Upper lobe of right lung (tissue), 1 donor: ENCODE measurements at places on chromosomes 6 and 20.

GRCh38 chr6:28371706-28372451, 22.1 kb downstream of the ZKSCAN3 start:
- H3K4me1 ChIP-seq, result no peaks in the 10 kb centered on the region
- no peak overlapping the region for H3K4me3 ChIP-seq
- DNase-seq, result no peak
- H3K27ac ChIP-seq, result no peak overlapping the region
- H3K27me3 ChIP-seq, result no peaks in the 10 kb centered on the region

DNA sequence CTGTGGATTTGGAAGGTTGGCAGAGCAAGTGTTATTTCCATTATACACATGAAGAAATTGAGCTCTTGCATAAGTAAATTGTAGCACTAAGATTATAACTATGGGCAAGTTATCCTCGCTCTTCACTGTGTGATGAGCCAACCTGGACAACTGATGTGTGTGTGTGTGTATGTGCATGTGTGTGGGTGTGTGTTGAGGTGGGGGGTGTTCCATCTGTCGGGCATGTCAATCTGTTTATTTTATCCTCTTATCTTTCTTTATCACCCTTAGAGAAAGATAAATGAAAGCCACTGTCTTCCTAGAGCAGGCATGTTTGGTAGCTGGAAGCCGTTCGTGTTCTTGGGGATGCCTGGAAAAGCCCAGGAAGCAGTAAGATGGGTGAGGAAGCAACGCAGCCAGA, 3.0 kb upstream of the DSP start:
- no peak overlapping the region for H3K27ac ChIP-seq
- no peak overlapping the region for H3K4me3 ChIP-seq
- peaks cover 56% of the 10 kb centered on the region for H3K27me3 ChIP-seq
- H3K36me3 ChIP-seq, result no peaks in the 10 kb centered on the region
- H3K4me1 ChIP-seq, result peaks cover 20% of the 10 kb centered on the region

DNA sequence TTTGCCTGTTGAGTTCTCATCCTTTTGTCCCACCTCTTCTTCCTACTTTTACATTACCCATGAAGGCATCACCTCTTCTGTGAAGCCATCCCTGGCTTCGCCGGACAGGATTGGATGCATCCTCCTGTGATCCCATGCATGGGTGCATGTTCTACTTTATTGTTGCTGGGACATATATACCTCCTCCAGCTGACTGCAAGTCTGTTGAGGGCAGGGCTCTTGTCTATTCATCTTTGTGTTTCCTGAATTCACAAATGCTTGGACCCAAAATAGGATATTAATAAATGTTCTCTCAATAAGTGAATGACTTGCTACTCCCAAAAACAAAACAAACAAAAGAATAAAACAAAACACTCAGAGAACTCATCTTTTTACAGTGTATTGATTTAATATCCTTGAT, 5.1 kb downstream of the MYB start:
- H3K4me3 ChIP-seq, result no peak overlapping the region
- H3K27me3 ChIP-seq, result peaks cover 38% of the 10 kb centered on the region
- H3K36me3 ChIP-seq, result no peaks in the 10 kb centered on the region
- DNase-seq, result no peak
- no peak overlapping the region for H3K27ac ChIP-seq

DNA sequence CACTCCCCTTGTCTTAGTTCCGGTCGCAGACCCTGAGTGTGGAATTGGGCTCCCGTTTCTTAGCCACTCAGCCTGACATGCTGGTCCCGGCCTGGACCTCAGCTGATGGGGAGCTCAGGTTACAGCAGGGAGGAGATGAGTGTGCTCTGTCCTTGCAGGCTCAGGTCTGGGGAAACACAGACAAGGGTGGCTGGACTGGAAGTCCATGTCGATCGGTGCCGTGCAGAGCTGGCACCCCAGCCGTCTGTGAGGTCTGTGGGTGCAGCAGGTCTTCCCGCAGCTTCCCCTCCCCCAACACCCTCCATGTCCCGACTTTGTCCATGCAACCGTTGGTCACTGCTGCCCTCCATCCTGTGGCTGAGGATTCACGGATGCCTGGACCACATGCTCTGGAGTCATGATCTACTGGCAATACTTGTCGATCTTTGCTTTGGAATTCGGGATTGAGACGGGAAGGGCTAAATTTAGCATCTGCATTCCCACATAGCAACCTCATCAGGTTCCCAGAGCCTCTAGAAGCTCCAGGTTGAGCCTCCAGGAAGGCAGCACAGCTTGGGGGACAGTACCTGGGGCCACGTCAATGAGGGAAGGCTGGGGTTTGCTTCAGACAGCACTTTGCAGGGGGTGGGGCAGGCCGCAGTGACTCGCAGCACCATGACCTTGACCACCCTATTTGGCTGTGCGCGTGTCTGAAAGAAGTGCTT, 118.8 kb downstream of the PSMB1 start:
- H3K27me3 ChIP-seq, result no peaks in the 10 kb centered on the region
- H3K27ac ChIP-seq, result no peak overlapping the region
- peaks cover 6% of the 10 kb centered on the region for H3K4me1 ChIP-seq
- DNase-seq, result no peak
- no peak overlapping the region for H3K4me3 ChIP-seq
- H3K36me3 ChIP-seq, result no peaks in the 10 kb centered on the region

DNA sequence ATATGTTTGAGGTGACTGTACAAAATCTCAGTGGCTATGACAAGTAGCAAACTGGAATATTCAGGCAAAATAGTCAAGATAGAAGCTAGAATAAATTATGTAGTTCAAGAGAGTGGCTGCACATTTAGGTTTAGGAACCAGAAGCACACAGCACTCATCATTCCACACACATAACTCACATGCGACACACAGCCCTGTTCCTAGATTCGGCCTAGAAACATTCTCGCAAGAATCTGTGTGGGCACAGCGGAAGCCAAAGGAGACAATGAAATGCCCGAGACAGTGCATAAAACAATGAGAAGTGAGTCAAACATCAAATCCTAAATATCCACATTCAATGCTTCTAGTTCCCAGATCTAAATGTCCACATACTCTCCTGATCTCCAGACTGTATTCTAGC, 9.5 kb upstream of the SUPT3H start:
- DNase-seq, result no peak
- no peak overlapping the region for H3K27ac ChIP-seq
- H3K4me3 ChIP-seq, result no peak overlapping the region
- H3K4me1 ChIP-seq, result no peaks in the 10 kb centered on the region

GRCh38 chr6:157962601-157963302, 18.9 kb upstream of the SYNJ2 start:
- H3K4me3 ChIP-seq, result no peak overlapping the region
- DNase-seq, result no peak
- H3K27me3 ChIP-seq, result no peaks in the 10 kb centered on the region
- no peaks in the 10 kb centered on the region for H3K4me1 ChIP-seq
- no peak overlapping the region for H3K27ac ChIP-seq
- H3K36me3 ChIP-seq, result no peaks in the 10 kb centered on the region

DNA sequence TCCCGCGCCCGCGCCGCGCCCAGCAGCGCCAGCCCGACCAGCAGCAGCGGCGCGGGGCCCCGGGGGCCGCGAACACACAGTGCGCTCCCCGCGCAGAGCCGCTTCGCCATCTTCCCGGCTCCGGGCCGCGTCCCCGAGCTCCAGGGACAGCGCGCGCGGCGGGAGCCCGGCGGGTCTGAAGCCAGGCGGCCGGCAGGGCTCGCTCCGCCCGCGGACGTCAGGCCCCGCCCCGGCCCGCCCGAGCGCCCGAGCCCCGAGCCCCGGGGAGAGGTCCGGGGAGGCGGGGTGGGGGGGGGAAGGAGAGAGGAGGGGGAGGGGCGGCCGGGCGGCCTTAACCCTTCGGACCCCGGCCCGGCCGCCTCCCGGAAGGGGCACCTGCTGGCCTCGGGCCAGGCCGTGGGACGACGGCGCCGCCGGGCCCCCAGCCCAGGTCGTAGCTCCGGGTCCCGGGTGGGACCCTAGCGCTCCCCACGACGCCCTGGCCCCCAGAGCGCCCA, at the start of gene LAMA5:
Gene LAMA5, minus strand, starts transcription at position 177 of the 497 bp plus-strand sequence. Its CDS starts 67 bp downstream, at position 110.
- H3K36me3 ChIP-seq, result no peaks in the 10 kb centered on the region
- peak within 1 kb of the TSS; percentile 80 for H3K27ac ChIP-seq
- H3K4me3 ChIP-seq, result peak within 1 kb of the TSS; percentile 69

- DNase-seq, result no peak
- H3K4me1 ChIP-seq, result no peaks in the 10 kb centered on the region
- no peaks in the 10 kb centered on the region for H3K36me3 ChIP-seq
- no peak overlapping the region for H3K27ac ChIP-seq
- H3K27me3 ChIP-seq, result peaks cover 8% of the 10 kb centered on the region
- H3K4me3 ChIP-seq, result no peak overlapping the region
Observed at GRCh38 chr6:41334482-41335040, 847 bp upstream of the NCR2 start.

DNA sequence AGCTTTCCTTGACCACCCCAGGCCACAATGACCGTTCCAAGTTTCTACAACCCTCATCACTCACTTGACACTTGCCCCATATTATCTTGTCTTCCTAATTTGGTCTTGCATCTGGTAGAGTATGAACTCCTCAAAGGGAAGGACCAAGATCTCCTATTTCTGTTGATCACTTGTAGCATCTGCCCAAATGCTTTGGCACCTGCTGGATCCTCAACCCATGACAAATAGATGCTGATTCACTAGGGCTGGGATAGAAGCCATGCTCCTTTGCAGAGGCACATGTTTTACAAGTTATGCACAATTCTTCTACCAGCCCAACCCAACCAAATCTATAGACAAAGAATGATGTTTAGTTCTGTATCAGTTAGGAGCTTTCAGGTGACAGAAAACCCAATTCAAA, 110.7 kb downstream of the UNC5CL start:
- H3K27ac ChIP-seq, result no peak overlapping the region
- H3K36me3 ChIP-seq, result no peaks in the 10 kb centered on the region
- H3K4me3 ChIP-seq, result no peak overlapping the region
- H3K27me3 ChIP-seq, result peaks cover 3% of the 10 kb centered on the region
- no peaks in the 10 kb centered on the region for H3K4me1 ChIP-seq

- DNase-seq, result no peak
- H3K27me3 ChIP-seq, result no peaks in the 10 kb centered on the region
- H3K36me3 ChIP-seq, result no peaks in the 10 kb centered on the region
- no peaks in the 10 kb centered on the region for H3K4me1 ChIP-seq
Observed at GRCh38 chr6:21800948-21801438, 207.4 kb downstream of the SOX4 start.

GRCh38 chr20:35010405-35011192, 54.9 kb downstream of the MYH7B start:
- DNase-seq, result peak; percentile 52
- no peaks in the 10 kb centered on the region for H3K27me3 ChIP-seq
- H3K4me3 ChIP-seq, result no peak overlapping the region
